ENCODE measurements at places on chromosomes 6 and 20. TPM values are rescaled to one million over a fixed set of nuclear protein-coding genes. Genes with fewer than 3 reads are reported as not detected.
A peak's percentile ranks its signal among the peaks of the same experiment; 100 is the strongest.

DNA sequence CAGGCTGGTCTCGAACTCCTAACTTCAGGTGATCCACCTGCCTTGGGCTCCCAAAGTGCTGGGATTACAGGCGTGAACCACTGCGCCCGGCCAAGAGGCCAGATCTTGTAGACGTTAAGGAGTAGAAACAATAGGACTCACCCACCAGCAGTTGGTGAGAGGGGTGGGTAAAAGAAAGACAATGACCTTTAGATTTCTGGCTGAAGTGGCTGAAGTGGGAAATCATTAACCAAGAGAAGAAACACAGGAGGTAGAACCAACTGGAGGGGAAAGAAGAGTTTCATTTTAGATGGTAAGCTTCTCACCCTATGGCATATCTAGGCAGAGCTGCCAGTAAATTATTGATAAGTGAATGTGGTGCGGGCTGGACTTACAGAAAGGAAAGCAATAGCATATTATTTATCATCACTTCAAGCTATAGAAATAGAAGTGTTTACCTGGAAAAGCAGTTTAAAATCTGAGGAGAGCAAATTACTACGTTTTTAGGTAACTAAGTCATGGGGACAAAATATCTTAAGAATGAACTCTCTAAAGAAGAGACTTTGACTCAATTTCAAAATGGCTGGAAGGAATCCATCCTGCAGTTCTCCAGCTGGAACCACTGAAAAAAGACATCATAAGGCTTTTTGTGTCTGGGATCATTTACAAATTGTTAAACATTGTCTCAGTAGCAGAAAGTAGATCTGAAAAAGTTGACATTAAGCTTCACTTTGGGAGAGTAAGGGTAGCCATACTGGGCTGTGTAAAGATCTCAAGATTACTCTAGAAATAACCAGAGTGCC lies 109.6 kb downstream of the ALDH8A1 start:
- H3K27ac ChIP-seq: no peak overlapping the region
- no peaks in the 10 kb centered on the region for H3K4me1 ChIP-seq
- H3K4me3 ChIP-seq: no peak overlapping the region
- no peaks in the 10 kb centered on the region for H3K27me3 ChIP-seq
- no peak for DNase-seq

DNA sequence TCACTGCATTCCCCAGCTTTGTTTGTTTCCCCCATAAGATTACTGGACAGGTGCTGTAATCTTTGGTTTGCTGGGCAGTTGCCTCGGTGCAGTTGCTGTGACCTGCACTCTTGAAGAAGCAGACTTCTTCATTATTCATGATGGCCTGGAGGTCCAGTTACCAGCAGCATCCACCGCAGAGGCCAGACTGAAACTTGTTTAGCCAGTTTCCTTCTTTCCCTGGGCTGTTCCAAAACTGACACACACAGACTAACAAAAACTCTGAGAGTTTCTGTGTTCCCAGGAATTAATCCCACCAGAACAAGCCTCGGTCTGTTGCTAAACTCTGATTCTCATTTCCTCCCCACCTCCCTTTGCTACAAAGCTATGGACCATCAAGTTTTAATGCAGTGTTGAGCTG lies 144.1 kb downstream of the QRSL1 start:
- H3K4me1 ChIP-seq: no peaks in the 10 kb centered on the region
- H3K27me3 ChIP-seq: no peaks in the 10 kb centered on the region
- H3K27ac ChIP-seq: no peak overlapping the region
- H3K36me3 ChIP-seq: peaks cover 1% of the 10 kb centered on the region
- H3K4me3 ChIP-seq: no peak overlapping the region

DNA sequence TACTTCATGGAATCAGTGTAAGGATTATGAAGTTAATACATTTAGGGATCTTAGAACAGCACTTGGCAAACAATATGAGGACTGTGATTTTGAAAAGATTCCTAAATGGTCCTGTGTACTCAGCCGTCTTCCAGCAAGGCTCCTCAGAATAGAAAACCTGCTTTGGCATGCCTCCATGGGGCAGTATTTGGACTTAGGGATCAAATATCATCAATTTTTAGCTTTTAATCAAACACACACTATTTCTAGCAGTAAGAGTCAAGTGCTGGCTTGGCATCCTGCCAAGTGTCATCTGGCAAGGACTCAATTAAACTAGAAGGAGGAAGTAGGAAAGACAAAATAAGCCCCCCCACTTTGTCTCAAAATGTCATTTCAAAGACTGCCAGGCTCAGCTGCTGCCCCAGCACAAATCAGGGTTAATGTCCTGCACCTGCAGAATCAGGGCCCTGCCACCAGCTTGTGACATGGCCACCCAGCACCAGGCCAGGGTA lies 40.8 kb downstream of the IYD start:
- peaks cover 7% of the 10 kb centered on the region for H3K4me1 ChIP-seq
- no peak overlapping the region for H3K4me3 ChIP-seq
- peaks cover 13% of the 10 kb centered on the region for H3K36me3 ChIP-seq
- H3K27ac ChIP-seq: no peak overlapping the region
- DNase-seq: no peak

DNA sequence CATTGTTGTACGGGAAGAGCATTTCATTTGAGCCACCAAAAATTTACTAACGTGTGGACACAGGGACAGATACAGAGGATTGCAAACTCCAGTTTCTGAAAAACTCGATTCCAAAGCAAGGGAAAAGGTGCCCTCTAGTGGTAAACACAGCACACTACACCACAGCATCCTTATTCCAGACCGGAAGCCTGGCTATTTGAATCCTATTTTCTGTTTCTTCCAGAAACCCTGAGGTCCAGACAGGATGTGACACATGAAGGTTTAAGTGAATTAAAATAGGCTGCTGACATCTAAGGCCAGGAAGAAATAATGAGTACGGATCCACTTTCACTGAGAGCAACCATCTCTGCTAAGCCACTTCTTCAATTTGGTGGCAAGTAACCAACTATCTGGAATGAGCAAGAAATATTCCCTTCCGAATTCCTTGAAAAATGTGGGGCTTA lies 31.8 kb upstream of the GMPR start:
- H3K27me3 ChIP-seq: peaks cover 28% of the 10 kb centered on the region
- no peak overlapping the region for H3K4me3 ChIP-seq
- H3K27ac ChIP-seq: no peak overlapping the region
- DNase-seq: peak; percentile 45
- H3K36me3 ChIP-seq: no peaks in the 10 kb centered on the region
- peaks cover 4% of the 10 kb centered on the region for H3K4me1 ChIP-seq

DNA sequence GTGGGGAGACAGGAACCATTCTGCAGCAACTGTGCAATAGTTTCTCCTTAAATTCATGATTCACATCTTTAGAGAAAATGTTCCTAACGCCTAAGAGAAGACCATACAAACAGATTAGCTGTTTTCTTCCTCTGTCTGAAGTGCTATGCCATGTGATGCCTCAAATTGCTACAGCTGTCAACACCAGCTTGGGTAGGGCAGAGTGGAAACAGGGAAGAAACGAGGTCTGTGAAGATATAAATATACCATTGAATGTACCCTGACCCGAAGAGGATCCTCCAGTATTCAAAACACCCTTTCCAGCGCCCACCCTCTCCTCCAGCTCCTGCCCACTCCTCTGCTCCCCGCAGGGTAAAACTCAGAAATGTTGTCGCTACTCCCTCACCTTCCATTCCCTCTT lies 40.3 kb upstream of the PRND start:
- H3K27me3 ChIP-seq: no peaks in the 10 kb centered on the region
- no peaks in the 10 kb centered on the region for H3K36me3 ChIP-seq
- H3K27ac ChIP-seq: no peak overlapping the region
- no peak for DNase-seq
- no peak overlapping the region for H3K4me3 ChIP-seq

DNA sequence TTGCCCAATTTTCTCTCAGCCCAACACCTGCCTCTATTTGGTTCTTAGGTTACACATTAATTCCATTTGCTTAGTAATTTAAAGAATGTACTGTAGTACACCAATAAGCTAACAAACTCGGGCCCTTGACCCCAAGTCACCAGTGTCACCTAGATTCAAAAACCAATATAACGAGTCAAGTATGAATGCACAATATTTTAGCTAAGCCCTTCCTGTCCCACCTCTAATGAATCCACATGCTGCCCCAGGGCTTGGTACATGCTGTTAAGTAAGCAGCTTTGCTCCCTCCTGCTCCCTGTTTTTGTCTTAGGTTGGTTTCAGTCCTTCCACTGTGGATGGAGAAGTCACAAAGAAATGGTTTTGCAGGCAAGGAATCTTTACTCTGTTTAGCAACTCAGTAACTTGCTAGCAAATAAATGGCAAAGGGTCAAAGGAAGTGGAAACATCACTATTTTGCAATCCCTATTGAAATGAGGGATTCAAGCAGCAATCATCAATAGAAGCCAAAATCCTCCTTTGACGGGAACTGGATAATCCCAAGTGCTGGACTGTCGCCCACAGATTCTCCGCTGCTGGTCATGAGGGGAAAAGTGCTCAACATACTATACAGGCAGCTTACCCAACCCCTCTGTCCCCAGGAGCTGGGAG lies 5.0 kb upstream of the MPC1 start:
- DNase-seq: no peak
- peaks cover 6% of the 10 kb centered on the region for H3K4me1 ChIP-seq
- peaks cover 11% of the 10 kb centered on the region for H3K27me3 ChIP-seq

DNA sequence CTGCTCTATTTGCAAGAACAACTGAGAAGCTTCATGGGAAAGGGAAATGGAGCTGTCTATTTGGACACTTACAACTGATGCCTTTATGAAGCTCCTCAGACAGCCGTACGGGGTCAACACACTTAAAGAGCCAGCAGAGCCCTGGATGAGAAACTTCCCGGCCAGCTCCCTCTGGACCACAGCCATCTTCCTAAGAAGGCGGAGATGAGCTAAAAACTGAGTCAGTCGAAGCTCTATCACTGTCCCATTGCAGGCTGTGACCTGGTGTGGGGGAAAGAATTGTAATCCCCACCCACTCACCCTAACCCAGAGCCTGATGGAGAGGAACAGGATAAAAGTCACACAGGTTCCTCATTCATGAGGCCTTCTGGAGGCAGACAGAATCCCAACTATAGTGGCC lies 360.4 kb upstream of the JARID2 start:
- DNase-seq: no peak
- H3K36me3 ChIP-seq: no peaks in the 10 kb centered on the region
- no peaks in the 10 kb centered on the region for H3K27me3 ChIP-seq

GRCh38 chr6:5234874-5235273 lies 25.9 kb downstream of the LYRM4 start:
- no peaks in the 10 kb centered on the region for H3K36me3 ChIP-seq
- H3K27ac ChIP-seq: no peak overlapping the region
- no peaks in the 10 kb centered on the region for H3K27me3 ChIP-seq
- DNase-seq: no peak
- H3K4me3 ChIP-seq: no peak overlapping the region

GRCh38 chr20:36861625-36861874 lies 14.4 kb upstream of the TLDC2 start:
- H3K36me3 ChIP-seq: no peaks in the 10 kb centered on the region
- peaks cover 19% of the 10 kb centered on the region for H3K27me3 ChIP-seq
- H3K27ac ChIP-seq: no peak overlapping the region
- H3K4me1 ChIP-seq: peaks cover 19% of the 10 kb centered on the region
- no peak for DNase-seq
- H3K4me3 ChIP-seq: peak overlapping the region; percentile 3

- H3K4me1 ChIP-seq: no peaks in the 10 kb centered on the region
- no peak for DNase-seq
- peaks cover 31% of the 10 kb centered on the region for H3K27me3 ChIP-seq
- no peak overlapping the region for H3K27ac ChIP-seq
Observed at GRCh38 chr6:125444006-125444923, 142.5 kb upstream of the HDDC2 start.

DNA sequence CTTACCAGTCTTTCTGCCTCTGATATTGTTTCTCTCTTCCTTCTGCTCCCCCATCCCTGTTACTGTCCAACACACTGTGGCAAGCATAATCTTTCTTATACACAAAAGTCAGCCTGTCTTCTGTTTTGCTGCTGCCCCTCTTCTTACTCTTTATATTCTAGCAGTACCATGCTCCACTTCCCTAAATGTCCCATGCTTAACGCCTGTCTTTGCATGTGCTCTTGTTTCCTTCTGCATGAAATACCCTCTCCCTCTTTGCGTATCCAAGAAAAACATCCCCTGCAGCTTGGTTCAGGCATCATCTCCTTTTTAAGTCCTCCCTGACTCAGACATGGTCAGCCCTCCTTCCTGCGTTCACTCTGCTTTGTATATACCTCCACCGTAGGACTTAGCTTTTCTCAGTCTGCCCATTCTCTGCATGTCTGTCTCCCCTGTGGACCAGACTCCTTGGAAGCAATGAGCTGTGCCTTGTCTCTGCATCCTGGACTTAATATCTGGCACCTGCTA lies 103.9 kb downstream of the CTNNBL1 start:
- no peaks in the 10 kb centered on the region for H3K4me1 ChIP-seq
- no peak for DNase-seq
- H3K27me3 ChIP-seq: no peaks in the 10 kb centered on the region
- H3K27ac ChIP-seq: no peak overlapping the region
- H3K36me3 ChIP-seq: peaks cover 4% of the 10 kb centered on the region
- H3K4me3 ChIP-seq: no peak overlapping the region

DNA sequence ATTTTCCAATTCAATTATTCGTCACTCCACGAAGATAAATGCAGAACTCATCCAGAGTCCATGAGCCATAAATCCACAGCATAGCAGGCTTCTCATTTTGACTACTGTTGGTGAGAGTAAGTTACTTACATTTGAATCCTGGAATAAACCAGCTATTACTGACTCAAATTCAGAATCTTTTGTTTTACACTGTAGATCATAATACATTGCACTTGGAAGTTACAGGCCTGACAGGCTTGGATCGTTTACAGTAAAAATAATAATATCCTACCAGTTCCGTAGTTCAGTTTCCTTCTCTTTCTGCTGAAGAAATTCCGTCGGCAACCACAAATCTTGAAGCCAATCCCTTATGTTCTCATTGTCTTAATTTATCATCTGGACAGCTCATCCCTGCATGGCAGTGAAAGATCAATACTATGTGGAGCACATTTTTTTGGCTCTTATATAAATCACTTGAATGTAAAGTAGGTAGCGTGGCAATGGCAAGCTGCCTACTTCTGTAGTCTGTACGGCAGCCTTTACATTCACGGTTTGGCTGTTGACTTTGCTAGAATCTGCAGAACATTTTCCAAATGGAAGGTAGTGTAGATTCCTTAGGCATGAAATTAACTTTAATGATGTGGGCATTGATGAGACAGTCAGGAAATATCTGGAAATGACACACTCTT lies 142.9 kb downstream of the WDR27 start:
- peaks cover 2% of the 10 kb centered on the region for H3K36me3 ChIP-seq
- peaks cover 71% of the 10 kb centered on the region for H3K27me3 ChIP-seq
- peaks cover 22% of the 10 kb centered on the region for H3K4me1 ChIP-seq
- H3K4me3 ChIP-seq: no peak overlapping the region
- no peak for DNase-seq
- no peak overlapping the region for H3K27ac ChIP-seq

DNA sequence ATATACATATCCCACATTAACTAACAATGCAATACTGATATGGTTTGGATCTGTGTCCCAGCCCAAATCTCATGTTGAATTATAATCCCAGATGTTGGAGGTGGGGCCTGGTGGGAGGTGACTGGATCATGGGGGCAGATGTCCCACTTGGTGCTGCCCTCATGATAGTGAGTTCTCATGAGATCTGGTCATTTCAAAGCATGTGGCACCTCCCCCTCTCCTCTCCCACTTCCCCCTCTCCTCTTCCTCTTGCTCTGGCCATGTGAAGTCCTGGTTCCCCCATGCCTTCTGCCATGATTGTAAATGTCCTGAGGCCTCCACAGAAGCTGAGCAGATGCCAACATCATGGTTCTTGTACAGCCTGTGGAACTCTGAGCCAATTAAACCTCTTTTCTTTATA lies 71.2 kb downstream of the FYN start:
- no peaks in the 10 kb centered on the region for H3K27me3 ChIP-seq
- H3K36me3 ChIP-seq: peaks cover 4% of the 10 kb centered on the region
- peak overlapping the region; percentile 74 for H3K27ac ChIP-seq
- H3K4me1 ChIP-seq: peaks cover 95% of the 10 kb centered on the region
- no peak overlapping the region for H3K4me3 ChIP-seq

CRISP3 gene
- total RNA-seq: not detected

GRM4 gene
- 0.07 TPM for total RNA-seq

DLK2 gene
- 2.6 TPM for total RNA-seq

FILIP1 gene
- 0.05 TPM for total RNA-seq

ZNF318 gene
- total RNA-seq: 14.5 TPM

RAD21L1 gene
- 0.21 TPM for total RNA-seq
